ENCODE measurements at places on chromosomes 7 and 10.

- H3K4me3 ChIP-seq = no peak overlapping the region
- H3K4me1 ChIP-seq = peaks cover 7% of the 10 kb centered on the region
- H3K36me3 ChIP-seq = no peaks in the 10 kb centered on the region
- peaks cover 95% of the 10 kb centered on the region for H3K27me3 ChIP-seq
These were observed 2.4 kb downstream of the HHEX start for GRCh38 chr10:92692080-92692671.

DNA sequence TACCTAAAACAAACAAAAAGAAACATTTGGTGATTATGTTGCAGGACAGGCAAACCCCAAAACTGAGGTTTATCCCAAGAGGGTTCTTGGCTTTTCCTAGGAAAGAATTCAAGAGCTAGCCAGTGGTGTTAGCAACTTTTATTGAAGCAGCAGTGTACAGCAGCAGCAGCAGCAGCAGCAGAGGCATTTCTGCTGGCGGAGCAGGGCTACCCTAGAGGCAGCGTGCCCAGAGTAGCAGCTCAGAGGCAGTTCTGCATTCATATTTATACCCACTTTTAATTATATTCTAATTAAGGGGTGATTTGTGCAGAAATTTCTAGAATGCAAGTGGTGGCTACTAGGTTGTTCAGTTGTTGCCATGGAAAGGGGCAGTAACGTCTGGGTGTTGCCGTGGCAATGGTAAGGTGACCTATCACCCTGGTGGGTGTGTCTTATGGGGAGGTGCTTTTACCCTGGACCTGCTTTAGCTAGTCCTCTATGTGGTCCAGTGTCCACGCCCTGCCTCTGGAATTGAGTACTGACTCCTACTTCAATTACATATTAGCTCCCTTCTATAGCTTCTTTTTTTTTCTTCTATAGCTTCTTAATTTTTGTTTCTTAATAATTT, 53.9 kb downstream of the VCL start:
- DNase-seq = no peak
- no peak overlapping the region for H3K27ac ChIP-seq

GRCh38 chr10:133012573-133013359, 70.4 kb upstream of the CFAP46 start:
- DNase-seq = no peak
- H3K27me3 ChIP-seq = no peaks in the 10 kb centered on the region
- H3K27ac ChIP-seq = no peak overlapping the region
- no peak overlapping the region for H3K4me3 ChIP-seq
- no peaks in the 10 kb centered on the region for H3K36me3 ChIP-seq

DNA sequence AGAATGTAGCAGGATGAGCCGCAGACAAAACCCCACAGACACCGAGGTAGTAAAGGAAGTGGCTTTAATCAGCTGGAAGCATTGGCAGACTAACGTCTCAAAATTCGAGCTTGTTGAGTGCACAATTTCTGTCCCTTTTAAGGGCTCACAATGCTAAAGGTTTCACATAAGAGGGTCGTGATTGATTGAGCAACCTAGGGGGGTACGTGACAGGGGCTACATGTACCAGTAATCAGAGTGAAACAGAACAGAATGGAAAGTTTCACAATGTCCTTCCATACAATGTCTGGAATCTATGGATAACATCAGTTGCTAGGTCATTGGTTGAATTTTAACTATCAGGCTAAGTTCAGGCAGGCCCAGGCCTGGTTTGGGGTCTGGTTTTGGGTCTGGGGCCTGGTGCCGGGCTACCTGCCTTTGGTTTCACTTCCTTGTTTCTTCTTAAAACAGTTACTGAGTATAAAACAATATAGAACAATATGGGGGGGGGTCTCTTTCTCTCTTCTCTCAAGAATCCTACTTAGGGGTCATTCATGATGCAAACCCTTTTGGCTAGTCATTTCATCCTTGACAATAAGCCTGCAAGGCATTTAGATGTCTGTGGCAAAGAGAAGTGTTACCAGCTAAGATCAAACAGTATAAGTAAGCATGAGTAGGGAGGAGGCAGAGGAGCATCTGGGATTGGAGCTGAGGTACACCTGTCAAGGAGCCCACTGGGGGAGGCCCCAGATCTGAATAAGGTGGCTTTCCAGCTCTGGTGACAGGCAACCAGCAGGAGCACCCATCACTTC, 364.1 kb downstream of the TNS3 start:
- H3K36me3 ChIP-seq = no peaks in the 10 kb centered on the region
- no peak overlapping the region for H3K27ac ChIP-seq
- peaks cover 4% of the 10 kb centered on the region for H3K27me3 ChIP-seq
- DNase-seq = no peak
- H3K4me3 ChIP-seq = no peak overlapping the region

GRCh38 chr7:124686543-124687171, 78.9 kb downstream of the GPR37 start:
- no peak for DNase-seq
- no peaks in the 10 kb centered on the region for H3K36me3 ChIP-seq
- H3K4me3 ChIP-seq = no peak overlapping the region
- no peaks in the 10 kb centered on the region for H3K27me3 ChIP-seq
- no peak overlapping the region for H3K27ac ChIP-seq

- no peak overlapping the region for H3K4me3 ChIP-seq
- H3K27me3 ChIP-seq = no peaks in the 10 kb centered on the region
- peaks cover 10% of the 10 kb centered on the region for H3K4me1 ChIP-seq
- peaks cover 33% of the 10 kb centered on the region for H3K36me3 ChIP-seq
- no peak for DNase-seq
These were observed 22.8 kb downstream of the DNAJB6 start for GRCh38 chr7:157359581-157359980.

DNA sequence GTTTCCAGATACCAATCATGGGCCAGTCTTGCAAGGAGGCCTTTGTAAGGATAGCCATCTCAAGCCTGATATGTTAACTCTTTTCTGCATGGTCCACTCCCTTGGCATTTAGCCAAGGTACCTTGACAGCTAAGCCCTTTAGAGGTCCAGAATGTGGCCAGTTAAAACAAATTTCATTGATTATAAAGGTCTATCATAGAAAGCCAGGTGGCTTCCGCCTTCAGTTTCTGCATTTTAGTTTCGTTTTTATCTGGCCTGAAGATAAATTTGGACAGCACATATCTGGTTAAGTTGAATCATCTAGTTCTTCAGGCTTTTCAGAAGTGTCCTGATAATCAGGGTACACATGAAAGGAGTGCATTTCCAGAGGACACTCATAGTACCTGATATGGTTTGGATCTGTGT, 30.7 kb downstream of the ANKIB1 start:
- DNase-seq = no peak
- no peaks in the 10 kb centered on the region for H3K36me3 ChIP-seq
- H3K4me1 ChIP-seq = peaks cover 11% of the 10 kb centered on the region
- H3K27me3 ChIP-seq = no peaks in the 10 kb centered on the region
